ENCODE measurements at places on chromosomes 13 and 19.

- no peak for DNase-seq
Measured at GRCh38 chr13:109389892-109390345, 396.5 kb downstream of the IRS2 start.

GRCh38 chr19:10182847-10183246 is 11.9 kb downstream of the DNMT1 start:
- DNase-seq: no peak

- DNase-seq: no peak
Measured at GRCh38 chr19:50719566-50719965, at the start of gene SHANK1. TSS of gene SHANK1 (minus strand) at chr19:50719802. CDS start at chr19:50716919, 2,883 bp downstream.

DNA sequence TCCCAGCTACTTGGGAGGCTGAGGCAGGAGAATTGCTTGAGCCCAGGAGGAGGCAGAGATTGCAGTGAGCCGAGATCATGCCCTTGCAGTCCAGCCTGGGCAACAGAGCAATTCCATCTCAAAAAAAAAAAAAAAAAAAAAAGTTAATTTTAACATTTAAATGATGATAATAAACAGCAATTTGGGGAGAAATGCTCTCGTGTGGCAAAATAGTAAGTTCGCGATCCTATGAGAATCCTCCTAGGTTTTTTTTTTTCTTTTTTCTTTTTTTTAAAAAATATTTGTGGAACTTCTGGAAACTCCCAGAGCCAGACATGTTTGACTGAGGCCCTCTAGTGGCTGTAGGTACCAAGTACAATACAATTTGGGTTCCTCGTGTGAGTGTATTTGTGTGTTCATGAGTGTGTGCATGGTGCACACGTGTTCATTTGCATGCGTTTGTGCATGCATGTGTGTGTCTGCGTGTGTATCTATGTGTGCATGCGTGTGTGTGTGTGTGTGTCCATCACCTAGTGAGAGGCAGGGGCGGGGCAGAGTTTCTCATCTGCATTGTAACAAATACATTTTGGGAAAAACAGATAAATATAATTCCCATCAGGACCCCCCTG is 31.2 kb downstream of the TMPRSS9 start:
- DNase-seq: peak; percentile 29

DNA sequence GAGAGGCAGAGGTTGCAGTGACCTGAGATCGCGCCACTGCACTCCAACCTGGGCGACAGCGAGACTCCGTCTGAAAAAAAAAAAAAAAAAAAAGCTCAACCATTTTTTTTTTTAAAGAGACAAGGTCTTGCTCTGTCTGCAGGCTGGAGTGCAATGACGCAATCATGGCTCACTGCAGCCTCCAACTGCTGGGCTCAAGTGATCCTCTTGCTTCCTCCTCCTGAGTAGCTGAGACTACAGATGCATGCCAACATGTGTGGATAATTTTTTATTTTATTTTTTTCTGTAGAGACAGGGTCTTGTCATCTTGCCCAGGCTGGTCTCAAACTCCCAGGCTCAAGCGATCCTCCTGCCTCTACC is 10.3 kb downstream of the EHD2 start:
- no peak for DNase-seq

DNA sequence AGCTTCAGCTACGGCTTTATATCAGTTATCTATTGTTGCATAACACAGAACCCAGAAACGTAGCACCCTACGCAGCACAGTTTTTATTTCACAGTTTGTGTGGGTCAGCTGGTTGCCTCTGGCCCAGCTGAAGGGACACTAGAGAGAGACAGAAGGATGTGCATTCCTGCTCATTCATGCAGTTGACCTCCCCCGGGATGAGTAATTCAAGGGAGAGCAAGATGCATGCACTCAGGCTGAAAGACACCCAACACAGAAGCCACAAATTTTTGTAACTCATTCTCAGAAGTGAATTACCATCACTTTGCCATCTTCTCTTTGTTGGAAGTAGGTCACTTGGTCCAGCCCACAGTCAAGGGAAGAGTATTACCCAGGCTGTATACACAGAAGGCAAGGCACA is 89.5 kb downstream of the EFNB2 start:
- no peak for DNase-seq

DNA sequence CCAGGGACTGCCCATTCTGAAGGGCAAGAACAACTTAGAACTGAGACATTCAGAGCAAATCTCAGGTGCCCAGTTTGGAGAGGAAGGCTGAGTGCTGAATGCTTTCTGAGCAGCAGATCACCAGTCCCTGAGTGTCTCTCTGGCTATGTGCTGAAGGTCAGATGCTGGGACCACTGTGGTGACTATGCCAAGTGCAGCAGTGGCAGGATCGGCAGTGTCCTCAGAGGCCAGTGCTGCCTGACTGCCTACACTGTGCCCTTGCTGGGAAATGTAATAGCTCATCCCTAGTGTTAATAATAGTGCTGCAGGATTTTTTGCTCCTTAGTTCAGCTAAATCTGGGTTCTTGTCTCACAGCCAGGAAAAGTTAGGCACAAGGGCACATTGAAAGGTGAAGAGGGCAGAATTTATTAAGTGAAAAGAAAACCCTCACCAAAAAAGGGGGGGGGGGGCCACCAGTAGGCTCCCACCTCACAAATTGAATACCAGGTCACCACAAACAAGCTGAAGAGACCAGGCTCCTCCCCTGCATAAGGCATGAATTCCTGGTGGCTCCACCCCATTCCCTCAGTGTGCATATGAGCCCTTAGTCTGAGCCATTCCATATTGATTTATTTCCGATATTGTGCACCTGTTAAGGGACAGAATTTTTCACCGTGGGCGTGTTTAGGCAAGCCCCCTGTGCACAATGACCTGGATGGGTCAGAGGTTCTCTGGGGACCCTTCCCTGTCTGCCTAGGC is 18.5 kb downstream of the RFXAP start:
- no peak for DNase-seq

- no peak for DNase-seq
Measured at GRCh38 chr13:99322297-99323103, 15.3 kb upstream of the GPR183 start.

DNA sequence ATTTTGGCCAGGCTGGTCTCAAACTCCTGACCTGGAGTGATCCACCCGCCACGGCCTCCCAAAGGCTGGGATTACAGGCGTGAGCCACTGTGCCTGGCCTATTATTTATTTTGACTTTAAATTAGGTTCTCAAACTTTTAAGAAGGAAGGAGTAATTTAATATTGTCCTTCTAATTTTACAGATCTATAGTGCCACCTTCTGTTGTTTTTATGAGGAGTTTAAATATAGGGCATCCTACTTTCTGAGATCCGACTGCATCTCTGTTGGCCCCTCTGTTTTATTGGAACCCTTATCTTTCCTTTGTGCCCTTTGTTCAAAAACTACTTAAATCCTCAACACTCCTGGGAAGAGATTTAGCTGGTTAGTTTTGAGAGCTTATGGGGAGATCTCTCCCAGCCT is 25.4 kb upstream of the ZMYM5 start:
- no peak for DNase-seq

DNA sequence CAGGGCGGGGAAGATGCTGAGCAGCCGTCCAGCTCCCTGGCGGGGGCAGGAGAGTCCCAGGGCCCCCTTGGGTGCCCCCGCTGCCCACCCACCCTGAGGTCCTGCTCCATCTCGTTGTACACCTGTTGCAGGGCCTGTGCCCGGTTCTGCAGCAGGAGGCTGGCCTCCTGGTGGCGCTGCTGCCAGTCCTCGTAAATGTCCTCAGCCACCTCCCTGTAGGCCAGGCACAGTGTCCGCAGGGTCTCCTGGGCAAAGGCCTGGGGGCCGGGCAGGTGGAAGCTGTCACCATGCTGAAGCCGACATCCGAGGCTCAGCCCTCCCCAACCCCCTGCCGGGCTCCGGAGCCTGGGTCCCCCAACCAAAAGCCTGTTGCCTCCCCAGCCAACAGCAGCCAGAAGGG is 20.2 kb downstream of the ATP8B3 start:
- DNase-seq: no peak

DNA sequence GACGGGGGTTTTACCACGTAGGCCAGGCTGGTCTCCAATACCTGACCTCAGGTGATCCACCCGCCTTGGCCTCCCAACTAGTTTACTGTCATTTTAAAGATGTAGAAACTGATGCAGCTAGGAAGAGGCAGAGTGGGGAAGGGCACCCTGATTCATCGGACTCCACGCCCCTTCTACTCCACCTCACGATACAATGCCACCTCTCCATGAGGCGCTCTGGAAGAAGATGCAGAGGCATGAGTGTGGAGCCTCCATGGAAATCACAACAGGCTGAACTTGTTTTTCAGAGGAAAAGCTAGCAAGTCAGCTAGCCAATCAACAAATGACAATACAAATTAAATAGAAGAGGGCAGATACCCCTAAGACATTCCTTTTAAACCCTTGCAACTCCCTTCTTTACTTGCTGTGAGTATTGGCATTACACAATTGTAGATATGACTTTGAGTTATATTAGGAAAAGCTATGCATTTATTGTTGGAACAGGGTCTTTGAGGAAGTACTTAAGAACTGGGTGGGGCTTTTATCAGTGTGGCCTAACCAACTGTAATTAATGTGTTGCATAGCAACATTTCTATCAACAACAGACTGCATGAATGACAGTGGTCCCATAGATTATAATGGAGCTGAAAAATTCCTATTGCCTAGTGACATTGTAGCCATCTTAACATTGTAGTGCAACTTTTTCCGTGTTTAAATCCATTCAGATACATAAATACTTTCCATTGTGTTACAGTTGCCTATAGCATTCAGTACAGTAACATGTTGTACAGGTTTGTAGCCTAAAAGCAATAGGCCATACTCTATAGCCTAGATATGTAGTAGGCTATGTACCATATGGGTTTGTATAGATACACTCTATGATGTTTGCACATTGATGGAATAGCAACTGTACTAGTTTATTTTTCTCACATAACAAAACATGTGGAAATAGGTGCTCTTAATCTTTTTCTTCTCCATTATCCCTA is 17.6 kb downstream of the WDFY2 start:
- no peak for DNase-seq

- no peak for DNase-seq
Measured at GRCh38 chr13:46648166-46648607, 95.2 kb downstream of the LRCH1 start.

- DNase-seq: no peak
Measured at GRCh38 chr19:47511681-47512080, 3.2 kb downstream of the NAPA start.

DNA sequence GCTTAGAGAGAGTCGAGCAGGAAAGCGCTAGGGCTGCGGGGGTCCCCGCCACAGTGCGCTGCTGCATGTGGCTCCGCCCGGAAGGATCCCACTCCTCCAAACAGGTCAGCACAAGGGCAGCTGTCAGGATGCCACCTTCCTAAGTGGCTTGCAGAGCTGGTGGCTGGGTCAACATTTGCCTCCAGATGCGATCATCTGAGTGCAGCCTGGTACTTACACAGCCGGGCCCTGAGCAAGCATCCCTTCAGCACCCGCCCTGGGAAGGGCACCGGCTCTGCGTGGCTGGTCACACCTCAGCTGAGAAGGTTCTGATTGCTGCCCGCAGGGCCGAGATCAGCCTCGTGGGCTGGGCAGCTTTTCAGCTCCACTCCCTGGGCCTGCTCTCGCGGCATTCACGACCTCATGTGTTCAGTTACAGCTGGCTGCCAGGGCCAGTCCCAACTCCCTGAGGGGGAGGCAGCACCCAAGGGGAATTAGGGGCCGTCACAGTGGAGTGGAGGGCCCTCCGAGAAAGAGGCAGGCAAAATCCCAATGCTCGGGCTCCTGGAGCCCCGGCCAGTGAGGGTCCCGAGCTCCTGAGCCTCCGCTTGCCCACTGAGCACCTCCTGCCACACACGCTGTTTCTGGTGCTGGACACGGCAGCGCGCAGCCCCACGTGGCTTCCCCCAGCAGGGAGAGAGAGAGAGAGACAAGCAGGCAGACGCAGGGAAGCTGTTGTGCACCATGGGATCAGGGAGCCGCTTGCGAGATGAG is 26.8 kb downstream of the AP1M1 start:
- no peak for DNase-seq

DNA sequence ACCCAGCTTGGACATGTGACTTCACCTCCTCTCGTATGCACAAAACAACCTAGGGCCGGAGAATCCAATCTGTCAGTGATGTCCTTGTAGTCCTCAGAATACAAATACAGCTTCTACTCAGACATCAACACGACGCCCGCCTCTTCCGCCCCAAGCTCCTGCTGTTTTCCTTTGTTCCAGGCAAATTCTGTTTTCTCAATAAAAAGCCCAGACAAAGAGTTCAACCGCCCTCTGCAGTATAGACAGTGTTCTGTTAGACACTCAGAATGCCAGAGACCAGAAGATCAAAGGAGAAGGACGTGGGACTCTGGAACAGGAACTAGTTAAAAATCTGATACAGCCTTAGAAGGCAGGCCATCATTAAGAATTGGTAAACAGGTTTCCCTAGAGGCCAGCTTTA is 42.0 kb upstream of the GGACT start:
- DNase-seq: no peak

DNA sequence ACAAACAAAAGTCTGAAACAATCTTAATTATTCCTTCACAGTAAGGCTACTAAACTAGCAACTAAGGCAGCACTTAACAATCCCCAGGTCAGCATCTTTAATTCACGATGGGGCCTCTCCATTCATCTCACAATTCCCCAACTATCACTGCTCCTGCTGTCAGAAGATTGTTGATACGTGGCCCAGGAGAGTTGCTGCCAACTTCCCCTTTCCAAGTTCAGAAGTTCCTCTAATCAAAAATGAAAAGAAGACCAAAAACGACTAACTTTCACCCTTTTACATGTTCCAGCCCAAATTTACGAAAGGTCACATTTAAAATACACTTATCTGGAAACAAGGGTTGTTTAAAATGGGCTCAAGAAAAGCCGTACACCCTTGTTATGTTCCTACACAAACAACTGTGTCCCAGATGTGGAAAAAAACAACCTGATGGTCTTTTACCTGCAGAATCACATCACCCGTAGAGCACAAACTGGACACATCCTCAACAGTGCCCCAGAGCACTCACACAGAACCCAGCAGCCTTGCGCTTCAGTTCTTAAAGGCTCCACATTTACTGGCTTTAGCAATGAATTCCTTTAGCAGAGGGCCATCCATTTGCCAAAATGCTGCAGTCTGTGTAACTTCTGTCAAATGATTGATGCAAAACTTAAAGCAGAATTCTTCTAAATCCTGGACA is 38.0 kb downstream of the PHF11 start:
- no peak for DNase-seq

DNA sequence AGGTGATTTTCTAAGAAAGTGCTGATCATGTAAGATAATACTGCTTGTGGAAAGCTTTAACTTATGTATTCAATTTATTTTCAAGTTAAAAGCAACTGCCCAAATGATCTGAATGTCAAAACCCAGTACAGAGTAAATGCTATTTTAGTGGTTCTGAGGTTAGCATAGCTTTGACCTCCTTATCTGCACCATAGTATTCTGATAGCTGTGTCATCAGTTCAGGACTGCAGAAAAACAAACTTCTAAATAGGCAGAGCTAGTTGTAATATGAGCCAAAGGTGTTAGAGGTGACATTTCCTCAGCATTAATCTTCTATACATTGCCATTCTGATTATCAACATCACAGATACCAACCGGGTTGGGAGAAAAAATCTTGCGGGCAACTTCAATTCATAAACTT is 758.7 kb downstream of the SLITRK5 start:
- DNase-seq: no peak

All from activated CD8-positive, alpha-beta memory T cell treated with anti-CD3 and anti-CD28 coated beads, Interleukin-2, amount 50 U/mL, for 4 hours (primary cell).